ENCODE measurements at places on chromosomes 2 and 18.

- H3K27ac ChIP-seq: no peak overlapping the region
- H3K36me3 ChIP-seq: no peaks in the 10 kb centered on the region
- H3K4me1 ChIP-seq: no peaks in the 10 kb centered on the region
- H3K4me3 ChIP-seq: no peak overlapping the region
- DNase-seq: no peak
- H3K27me3 ChIP-seq: peaks cover 25% of the 10 kb centered on the region
Observed at GRCh38 chr2:218030409-218031195, 27.8 kb upstream of the TNS1 start.

- DNase-seq: peak; percentile 65
- H3K36me3 ChIP-seq: no peaks in the 10 kb centered on the region
- no peak overlapping the region for H3K4me3 ChIP-seq
- H3K27me3 ChIP-seq: no peaks in the 10 kb centered on the region
- H3K4me1 ChIP-seq: no peaks in the 10 kb centered on the region
Observed at GRCh38 chr2:240604291-240604938, 17.9 kb downstream of the CAPN10 start.

DNA sequence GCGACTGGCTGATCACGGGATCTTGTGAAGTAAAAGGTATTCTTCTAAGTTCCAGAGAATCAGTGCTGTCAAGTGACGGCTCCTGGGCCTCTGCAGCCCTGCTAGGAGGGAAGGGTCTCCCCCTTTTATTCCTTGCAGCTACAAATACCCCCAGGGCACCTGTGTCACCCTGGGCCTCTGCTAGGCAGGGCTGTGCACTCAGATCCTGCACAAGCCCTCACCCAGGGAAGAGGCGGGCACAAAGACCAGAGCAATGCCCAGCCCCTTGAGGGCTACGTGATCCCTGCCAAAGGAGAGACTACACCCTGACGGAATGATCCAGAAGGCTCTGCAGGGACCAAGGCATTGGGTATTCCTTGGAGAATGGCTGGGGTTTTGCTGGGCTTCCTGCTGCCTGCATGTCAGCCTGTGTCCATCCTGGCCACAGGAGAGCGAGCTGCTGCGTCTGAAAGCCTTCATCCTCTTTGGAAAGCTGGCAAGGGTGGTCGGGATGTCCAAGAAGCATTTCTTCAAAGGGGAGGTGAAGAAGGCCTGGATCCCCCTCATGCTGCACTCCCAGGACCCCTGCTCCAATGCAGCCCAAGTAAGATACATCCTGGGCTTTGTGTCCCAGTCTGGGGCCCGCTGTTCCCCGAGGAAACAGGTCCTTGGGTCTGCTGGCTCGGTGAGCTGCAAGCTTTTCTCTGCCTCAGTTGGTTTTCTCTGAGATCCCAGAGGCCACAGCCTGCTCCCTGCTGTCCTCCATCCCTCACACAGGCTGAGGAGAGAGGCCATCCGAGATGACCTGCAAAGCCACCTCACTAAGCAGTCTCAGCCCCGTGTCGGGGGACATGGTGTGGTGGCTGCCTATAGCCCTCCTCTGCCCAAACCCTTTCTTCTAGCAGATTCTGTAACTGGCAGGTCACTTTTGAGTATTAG lies 24.9 kb downstream of the HJURP start:
- no peak for DNase-seq
- H3K4me1 ChIP-seq: no peaks in the 10 kb centered on the region
- H3K4me3 ChIP-seq: no peak overlapping the region
- no peak overlapping the region for H3K27ac ChIP-seq
- no peaks in the 10 kb centered on the region for H3K27me3 ChIP-seq

GRCh38 chr18:13272416-13272815 lies 53.9 kb downstream of the LDLRAD4 start:
- no peaks in the 10 kb centered on the region for H3K36me3 ChIP-seq
- no peaks in the 10 kb centered on the region for H3K27me3 ChIP-seq
- H3K4me3 ChIP-seq: no peak overlapping the region
- no peak overlapping the region for H3K27ac ChIP-seq

- no peaks in the 10 kb centered on the region for H3K36me3 ChIP-seq
- DNase-seq: no peak
- H3K4me3 ChIP-seq: no peak overlapping the region
- H3K27ac ChIP-seq: no peak overlapping the region
Observed at GRCh38 chr18:10245846-10246175, 208.6 kb upstream of the APCDD1 start.
